ENCODE measurements at places on chromosomes 7 and 10.

- no peak for DNase-seq
Measured at GRCh38 chr10:63628526-63629362, 107.5 kb downstream of the REEP3 start.

GRCh38 chr7:33107136-33108066, 1.8 kb downstream of the RP9 start:
- peak; percentile 34 for DNase-seq

GRCh38 chr10:124577651-124578050, 116.0 kb downstream of the LHPP start:
- no peak for DNase-seq

GRCh38 chr7:71987200-71987767, 424.9 kb downstream of the CALN1 start:
- DNase-seq = no peak

GRCh38 chr7:77985974-77986339, 187.4 kb downstream of the PHTF2 start:
- no peak for DNase-seq

Measured in activated CD4-positive, CD25-positive, alpha-beta regulatory T cell treated with anti-CD3 and anti-CD28 coated beads, Interleukin-2, amount 50 U/mL, for 72 hours (primary cell).